Activated T-cell treated with anti-CD3 and anti-CD28 coated beads, Interleukin-2, amount 50 U/mL, for 4 hours (primary cell): ENCODE measurements at places on chromosomes 2 and 18.

GRCh38 chr2:128288781-128289180, 29.9 kb downstream of the HS6ST1 start:
- no peak for DNase-seq

- peak; percentile 57 for DNase-seq
These were observed 95.5 kb downstream of the DYSF start for GRCh38 chr2:71548646-71549425.

GRCh38 chr2:25257931-25258846, 83.5 kb downstream of the DNMT3A start:
- DNase-seq = no peak

- DNase-seq = no peak
These were observed 108.1 kb upstream of the MSTN start for GRCh38 chr2:190170673-190171072.

DNA sequence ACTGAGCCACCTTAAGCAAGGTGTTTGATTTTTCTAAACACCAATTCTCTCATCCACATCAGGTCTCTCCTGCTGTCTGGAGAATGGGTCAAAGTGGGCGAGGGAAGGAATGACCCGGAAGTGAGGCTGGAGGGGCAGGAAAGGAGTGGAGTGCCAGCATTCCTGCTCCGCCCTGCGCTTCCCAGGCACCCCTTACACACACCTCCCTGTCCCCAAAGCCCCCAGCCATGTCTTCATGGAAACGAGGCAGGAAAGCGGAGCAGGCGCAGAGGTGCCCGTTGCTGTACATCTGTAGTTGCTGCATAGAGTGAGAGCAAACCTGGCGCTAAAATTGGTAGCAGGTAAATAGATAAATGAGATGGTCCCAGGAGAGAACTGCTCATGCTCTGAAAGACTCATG, 27.2 kb upstream of the NT5DC4 start:
- DNase-seq = no peak

DNA sequence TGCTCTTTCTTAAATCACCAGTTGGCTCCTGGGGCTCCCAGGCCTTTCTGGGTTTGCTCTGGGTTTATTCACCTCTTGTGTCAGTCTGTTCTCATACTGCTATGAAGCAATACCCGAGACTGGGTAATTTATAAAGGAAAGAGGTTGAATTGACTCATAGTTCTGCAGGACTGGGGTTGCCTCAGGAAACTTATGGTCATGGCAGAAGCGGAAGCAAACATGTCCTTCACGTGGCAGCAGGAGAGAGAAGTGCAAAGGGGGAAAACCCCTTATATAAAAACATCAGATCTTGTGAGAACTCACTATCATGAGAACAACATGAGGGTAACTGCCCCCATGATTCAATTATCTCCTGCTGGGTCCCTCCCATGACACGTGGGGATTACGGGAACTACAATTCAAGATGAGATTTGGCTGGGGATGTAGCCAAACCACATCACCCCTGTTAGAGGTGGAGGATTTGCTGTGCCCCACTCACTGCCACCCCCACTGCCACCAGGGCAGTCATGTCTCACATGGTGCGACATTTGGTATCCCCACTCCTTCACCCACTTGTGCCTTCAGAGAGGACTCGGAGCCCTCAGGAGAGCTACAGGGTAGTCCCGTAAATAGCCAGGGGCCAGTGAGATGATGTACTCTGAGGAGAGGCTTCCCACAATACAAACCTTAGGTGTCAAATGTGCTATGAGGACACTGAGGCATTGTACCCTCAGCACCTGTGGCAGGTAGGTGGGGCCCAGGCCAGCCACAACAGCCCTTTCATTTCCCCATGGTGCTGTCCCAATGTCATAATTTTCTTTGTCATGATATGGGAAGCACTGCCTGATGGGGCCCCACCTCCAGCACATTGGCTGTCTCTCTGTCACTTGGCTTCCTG, 35.7 kb downstream of the CDC42EP3 start:
- DNase-seq = peak; percentile 66

- DNase-seq = no peak
These were observed 72.6 kb downstream of the EVA1A start for GRCh38 chr2:75488157-75488556.

- peak; percentile 85 for DNase-seq
These were observed at the start of gene CXCR4 for GRCh38 chr2:136117909-136118818. Gene CXCR4, minus strand, starts transcription at chr2:136118149. Its CDS starts 89 bp downstream, at chr2:136118060.

DNA sequence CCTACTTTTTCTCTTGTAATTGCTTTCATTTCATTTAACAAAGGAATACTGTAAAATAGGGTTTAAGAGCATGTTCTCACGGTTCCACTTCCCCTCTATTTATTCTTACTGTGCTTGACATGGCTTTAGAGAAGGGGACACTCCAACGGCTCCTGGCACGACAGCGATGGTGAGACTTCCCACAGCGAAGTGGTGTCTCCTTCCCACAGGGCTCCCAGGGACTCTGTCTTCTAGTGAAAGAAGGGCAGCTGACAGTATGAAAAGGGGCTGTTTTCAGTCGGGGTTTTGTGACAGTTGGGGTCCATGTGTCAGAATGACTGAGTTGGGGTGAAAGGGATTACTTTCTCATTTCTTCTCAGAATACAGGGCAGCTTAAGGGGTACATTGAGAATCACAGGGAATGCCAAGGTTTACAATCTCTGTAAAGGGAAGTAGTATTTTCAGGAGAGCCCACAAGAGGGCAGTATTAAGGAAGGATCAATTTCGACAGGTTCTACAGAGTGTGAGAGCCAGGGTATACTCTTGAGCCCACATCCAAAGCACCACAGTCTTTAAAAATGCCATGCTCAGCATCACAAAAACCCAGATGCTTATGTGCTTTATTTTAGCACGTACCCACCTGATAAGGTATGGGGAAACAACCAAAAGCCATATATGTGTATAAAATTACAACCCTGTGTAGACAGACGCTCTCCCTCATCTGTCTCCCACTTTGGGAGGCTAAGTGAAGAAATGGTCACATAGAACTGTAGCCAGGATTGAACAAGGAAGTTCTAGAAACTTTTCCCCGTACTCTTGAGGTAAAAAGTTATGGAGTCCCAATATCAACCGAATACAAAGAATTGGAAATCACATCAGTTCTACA, 31.3 kb upstream of the RAPGEF4 start:
- DNase-seq = no peak

- DNase-seq = no peak
These were observed 20.1 kb upstream of the SERPINE2 start for GRCh38 chr2:224059178-224059577.

GRCh38 chr2:16188261-16188890, 248.0 kb downstream of the MYCN start:
- no peak for DNase-seq

- no peak for DNase-seq
These were observed 488.6 kb upstream of the SMIM21 start for GRCh38 chr18:75915941-75916623.

GRCh38 chr18:74574916-74575315, 22.8 kb upstream of the ZNF407 start:
- no peak for DNase-seq

DNA sequence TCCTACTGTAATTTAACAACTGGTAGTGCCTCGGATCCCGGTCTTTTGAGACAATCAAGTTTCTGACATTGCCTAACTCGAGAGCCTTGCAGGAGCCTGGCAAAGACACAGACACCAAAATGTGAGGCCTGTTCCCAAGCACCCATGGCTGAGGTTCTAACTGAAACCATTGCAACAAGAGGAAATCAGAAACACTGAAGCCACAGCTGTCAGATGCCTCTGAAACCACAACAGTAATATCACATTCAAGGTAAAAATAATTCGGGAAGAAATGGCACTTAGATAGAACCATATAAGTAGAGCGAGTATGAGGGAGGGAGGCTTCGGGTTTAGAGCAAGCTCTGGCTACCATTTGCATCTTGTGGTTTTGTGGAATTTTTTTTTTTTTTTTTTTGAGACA, 285.9 kb downstream of the FBXO15 start:
- DNase-seq = no peak

DNA sequence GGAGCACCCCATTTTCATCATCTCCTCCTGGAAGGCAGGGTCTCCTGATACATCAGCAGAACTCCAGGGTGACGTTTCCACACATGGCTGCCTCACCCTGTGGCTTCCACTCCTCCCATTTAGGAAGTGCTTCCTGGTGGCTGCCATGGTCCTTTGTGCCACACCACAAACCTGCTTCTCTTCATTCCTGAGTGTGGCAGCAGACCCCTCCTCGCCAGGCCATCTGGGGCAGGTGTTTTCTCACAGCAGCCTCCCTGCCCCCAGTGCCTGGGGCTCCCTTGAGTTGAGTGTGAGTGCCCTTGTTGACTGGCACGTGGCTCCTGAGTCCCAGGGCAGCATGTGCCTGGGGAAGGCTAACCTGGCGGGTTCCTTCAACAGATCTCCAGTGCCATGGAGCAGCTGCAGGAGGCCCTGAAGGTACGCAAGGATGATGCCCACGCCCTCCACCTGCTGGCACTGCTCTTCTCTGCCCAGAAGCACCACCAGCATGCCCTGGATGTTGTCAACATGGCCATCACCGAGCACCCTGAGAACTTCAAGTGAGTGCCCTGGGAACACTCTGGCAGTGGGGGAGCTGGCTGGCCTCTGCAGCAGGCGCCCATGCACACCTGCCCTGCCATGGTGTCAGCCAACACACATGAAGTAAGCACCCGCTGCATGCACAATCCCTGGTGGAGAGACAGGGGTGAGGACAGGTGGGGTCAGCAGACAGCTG, 113.4 kb upstream of the MCFD2 start:
- DNase-seq = no peak

- DNase-seq = no peak
These were observed 2.9 kb upstream of the IL1F10 start for GRCh38 chr2:113064898-113065297.

GRCh38 chr2:152051436-152051835, 47.4 kb downstream of the CACNB4 start:
- no peak for DNase-seq

DNA sequence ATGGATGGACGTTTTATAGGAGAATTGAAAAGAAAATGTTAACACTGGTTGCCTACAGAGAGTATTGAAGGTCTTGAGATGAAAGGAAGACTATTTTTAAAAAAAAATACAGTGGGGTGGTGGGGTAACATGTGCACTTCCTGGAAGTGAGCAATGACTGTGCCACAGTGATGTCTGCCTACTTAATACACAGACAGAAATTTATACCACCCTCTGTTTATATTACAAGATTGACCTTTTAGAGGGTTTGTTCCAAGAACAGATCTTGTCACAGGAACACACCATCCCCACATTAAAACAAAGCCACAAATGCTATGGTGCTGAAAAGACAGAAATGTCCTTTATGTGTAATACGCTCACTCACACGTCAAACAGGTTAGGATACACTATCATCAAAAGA, 87.6 kb downstream of the THADA start:
- no peak for DNase-seq

DNA sequence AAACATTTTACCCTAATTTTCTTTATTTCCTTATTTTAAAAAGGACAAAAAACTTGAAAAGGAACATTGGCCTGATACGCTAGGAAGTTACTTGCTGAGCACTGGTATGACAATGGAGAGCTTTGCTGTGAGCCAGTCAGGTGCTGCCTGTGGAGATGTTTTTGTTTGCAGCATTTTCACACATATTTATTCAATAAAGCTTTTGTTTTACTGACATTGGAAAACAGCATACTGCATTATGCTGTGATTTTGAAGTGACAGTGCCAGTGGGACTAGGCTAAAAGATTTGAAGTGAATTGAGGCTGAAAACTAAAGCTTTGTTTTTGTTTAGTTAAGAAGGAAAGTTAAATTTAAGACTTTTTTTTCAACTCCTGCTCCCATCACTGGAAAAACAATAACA, 470.7 kb upstream of the ZEB2 start:
- no peak for DNase-seq
